Midbrain (tissue), 1 donor: ENCODE measurements at places on chromosomes 13 and 19.

- no peak for DNase-seq
These were observed 81.1 kb downstream of the GADD45B start for GRCh38 chr19:2557093-2557440.

DNA sequence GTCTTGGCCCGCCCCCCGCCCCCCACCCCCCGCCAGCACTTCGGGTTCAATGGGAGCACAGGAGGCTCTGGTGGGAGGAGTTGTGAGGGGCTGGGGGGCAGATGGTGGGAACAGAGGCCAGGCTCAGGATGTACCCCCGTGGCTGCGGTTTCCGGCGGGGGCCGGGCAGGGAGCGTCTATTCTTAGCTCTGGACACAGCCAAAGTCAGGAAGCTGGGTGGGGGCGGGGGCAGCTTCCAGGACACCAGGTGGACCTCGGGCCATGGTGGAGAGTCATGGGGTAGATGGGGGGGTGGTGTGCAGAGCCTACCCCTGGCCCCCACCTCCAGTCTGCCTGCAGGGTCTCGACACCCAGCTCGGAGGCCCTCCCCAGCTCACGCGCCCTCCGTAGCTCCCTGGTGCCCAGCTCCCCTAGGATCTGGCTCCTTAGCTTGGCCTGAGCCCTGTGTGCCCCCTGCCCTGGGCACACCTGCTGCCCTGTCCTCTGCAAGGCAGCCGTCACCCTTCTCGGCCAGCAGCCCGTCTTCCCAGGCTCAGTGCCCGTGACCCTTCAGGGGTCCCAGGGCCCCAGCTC lies 2.2 kb upstream of the TBXA2R start:
- DNase-seq: no peak

DNA sequence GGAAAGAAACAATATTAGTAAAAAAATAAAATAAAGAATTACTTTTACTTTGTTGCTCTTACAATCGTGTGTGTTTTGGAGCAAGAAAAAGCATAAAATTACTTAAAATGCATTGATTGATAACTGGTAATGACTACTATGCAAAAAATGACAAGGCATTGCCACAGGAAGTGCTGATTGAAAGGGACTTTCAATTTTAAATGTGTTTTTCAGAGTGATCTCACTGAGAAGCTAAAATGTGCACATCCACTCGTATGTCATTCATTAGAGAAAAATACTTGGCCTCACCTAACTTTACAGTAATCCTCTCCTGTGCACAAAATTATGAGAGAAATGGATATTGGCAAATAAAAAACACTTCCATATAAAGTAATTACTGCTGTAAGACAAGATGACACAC lies 934.9 kb downstream of the SLITRK6 start:
- DNase-seq: no peak

DNA sequence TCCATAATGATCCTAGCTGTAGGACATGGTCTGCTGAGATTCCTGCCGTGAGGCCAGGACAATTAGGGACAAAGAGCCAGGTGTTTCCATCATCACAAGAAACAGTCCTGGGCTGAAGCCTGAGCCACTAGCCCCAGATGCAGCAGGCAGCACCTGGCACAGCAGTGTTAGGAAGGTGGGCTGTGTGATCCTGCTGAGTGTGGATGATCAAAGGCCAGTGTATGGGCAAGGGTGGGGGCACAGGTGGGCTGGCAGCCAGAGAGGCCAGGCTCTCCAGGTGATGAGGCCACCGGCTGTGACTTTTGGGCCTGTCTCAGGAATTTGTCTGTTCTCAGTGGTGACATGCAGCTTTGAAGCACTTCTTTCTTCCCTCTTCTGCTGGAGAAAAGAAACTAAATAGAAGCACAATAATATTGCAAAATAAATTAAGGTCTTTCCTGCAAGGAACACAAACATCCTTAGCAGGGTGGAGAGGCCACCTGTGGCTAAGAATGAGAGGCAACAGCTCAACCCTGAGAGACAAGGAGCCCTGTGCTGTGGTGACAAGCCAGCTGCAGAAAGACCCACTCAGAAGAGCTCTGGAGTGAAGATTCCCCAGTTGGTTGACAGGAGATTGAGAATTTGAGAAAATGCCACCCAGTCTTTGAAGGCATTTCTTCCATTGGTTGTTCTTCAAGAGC lies 127.6 kb downstream of the KATNAL1 start:
- no peak for DNase-seq

- no peak for DNase-seq
These were observed 9.6 kb downstream of the USP12 start for GRCh38 chr13:27161980-27162379.

GRCh38 chr13:98506322-98506721 lies 70.6 kb downstream of the STK24 start:
- DNase-seq: no peak
